ENCODE measurements at places on chromosomes 7 and 10. TPM values are rescaled to one million over a fixed set of nuclear protein-coding genes. Genes with fewer than 3 reads are reported as not detected.

ITIH5 gene
- not detected for total RNA-seq

PVRIG gene
- 71.8 TPM for total RNA-seq

DNA sequence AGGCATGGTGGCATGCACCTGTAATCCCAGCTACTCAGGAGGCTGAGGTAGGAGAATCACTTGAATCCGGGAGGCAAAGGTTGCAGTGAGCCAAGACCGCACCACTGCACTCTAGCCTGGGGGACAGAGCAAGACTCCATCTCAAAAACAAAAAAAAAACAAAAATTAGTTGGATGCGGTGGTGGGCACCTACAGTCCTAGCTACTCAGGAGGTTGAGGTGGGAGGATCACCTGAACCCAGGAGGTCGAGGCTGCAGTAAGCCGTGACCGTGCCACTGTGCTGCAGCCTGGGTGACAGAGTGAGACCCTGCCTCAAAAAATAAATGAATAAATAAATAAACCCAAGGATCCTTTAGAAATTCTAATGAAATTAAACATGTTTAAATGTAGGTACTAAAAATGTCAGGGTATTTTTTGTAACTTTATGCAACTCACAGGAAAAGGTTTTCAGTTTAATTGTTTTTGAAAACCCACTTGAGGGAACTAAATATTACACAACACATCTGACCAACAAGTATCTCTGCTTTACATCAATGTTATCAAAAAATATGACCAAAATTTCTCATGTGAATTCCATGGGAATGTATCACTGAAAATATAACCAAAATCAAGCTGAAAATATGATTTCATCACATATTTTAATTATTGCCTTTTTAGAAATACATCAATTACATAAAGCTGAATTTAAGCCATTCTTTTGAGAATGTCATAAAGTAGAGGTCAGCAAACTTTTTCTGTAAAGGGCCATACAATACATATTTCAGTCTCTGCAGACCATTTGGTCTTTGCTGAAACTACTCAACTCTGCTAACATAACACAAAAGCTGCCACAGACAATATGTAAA is 23.9 kb downstream of the UPF2 start:
- H3K4me1 ChIP-seq, result peaks cover 16% of the 10 kb centered on the region
- no peak for DNase-seq
- H3K27me3 ChIP-seq, result no peaks in the 10 kb centered on the region
- H3K36me3 ChIP-seq, result peaks cover 35% of the 10 kb centered on the region

GRCh38 chr7:102836191-102836919 is 76.4 kb upstream of the LRRC17 start:
- no peaks in the 10 kb centered on the region for H3K27me3 ChIP-seq
- H3K4me3 ChIP-seq, result no peak overlapping the region
- no peak for DNase-seq
- peaks cover 12% of the 10 kb centered on the region for H3K36me3 ChIP-seq

GRCh38 chr10:124289851-124290795 is 128.6 kb downstream of the OAT start:
- H3K36me3 ChIP-seq, result no peaks in the 10 kb centered on the region
- no peak overlapping the region for H3K4me3 ChIP-seq
- peaks cover 2% of the 10 kb centered on the region for H3K4me1 ChIP-seq
- no peaks in the 10 kb centered on the region for H3K27me3 ChIP-seq

- peak; percentile 80 for DNase-seq
- peaks cover 8% of the 10 kb centered on the region for H3K36me3 ChIP-seq
- H3K27ac ChIP-seq, result peak overlapping the region; percentile 94
Measured at GRCh38 chr7:140209866-140210609, 33.3 kb upstream of the KDM7A start.

DNA sequence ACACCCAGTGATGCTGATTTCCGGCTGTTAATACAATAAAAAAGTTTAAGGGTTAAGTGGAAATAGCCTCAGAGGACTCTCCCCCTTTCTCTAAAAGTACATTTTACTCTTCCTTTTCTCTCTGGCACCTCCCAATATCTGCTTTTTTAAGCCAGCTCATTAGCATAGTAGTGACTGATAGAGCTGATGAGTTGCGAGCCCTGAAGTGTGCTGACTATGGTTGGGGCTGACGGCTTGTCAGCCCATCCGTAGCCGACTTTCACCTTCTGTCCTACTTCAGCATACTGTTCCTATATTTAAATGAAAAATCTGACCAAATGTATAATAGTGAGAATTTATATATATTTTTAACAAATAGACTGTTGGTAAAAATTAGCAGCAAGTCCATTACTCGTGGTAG is 80.0 kb downstream of the SHH start:
- no peaks in the 10 kb centered on the region for H3K27me3 ChIP-seq
- no peak overlapping the region for H3K4me3 ChIP-seq
- H3K4me1 ChIP-seq, result peaks cover 18% of the 10 kb centered on the region
- H3K36me3 ChIP-seq, result peaks cover 43% of the 10 kb centered on the region
- DNase-seq, result no peak
- no peak overlapping the region for H3K27ac ChIP-seq

DNA sequence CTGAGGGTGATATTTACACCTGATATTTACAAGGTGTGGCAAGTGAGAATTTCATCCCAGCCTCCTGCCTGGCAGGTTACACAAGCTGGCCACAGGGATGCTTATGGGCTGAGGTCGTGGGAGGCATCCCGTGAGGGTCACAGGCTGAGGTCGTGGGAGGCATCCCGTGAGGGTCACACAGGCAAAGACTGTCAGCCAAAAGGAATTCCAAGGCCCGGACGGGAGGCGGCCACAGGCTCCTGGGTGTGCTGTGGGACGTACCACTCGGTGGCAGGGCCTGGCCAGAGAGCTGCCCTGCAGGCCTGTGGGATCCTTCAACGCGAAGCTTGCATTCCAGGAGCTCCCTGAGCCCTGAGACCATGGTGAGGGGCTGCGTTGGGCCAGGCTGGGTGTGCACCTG is 460.6 kb downstream of the DNAJB6 start:
- H3K27me3 ChIP-seq, result no peaks in the 10 kb centered on the region
- no peak overlapping the region for H3K4me3 ChIP-seq
- H3K4me1 ChIP-seq, result no peaks in the 10 kb centered on the region
- no peaks in the 10 kb centered on the region for H3K36me3 ChIP-seq
- DNase-seq, result no peak

DNA sequence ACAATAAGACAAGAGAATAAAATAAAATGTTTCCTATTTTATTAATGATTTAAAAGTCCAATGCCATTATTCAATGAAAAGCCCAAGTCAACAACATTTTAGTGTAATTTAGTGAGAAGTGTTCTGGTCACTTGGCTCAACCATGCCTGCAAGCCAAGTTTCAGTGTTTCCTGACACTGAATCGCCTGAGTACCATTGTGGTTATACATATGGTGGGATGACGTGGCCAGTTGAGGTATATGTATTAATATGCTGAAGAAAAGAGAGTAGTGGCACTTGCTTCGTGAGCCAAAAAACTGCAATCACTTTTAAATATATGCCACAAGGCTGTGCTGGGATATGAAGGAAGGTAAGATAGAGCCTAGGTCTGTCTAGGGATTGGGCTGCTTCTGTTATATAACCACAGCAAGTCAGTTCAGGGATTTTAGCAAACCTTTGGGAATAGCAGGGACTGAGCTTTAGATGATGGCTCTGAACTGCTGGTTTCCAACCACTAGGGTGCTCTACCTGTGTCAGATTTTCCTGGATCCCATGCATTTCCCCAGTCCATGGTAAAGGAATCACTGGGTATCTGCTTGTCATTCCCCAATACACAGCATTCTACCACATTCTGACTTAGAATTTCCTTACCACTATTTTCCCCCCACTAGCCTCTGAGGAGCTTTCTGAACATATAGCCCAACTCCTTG is 214.0 kb upstream of the PRPS1L1 start:
- DNase-seq, result no peak
- H3K4me1 ChIP-seq, result no peaks in the 10 kb centered on the region
- no peaks in the 10 kb centered on the region for H3K36me3 ChIP-seq
- H3K27ac ChIP-seq, result no peak overlapping the region
- no peaks in the 10 kb centered on the region for H3K27me3 ChIP-seq

DNA sequence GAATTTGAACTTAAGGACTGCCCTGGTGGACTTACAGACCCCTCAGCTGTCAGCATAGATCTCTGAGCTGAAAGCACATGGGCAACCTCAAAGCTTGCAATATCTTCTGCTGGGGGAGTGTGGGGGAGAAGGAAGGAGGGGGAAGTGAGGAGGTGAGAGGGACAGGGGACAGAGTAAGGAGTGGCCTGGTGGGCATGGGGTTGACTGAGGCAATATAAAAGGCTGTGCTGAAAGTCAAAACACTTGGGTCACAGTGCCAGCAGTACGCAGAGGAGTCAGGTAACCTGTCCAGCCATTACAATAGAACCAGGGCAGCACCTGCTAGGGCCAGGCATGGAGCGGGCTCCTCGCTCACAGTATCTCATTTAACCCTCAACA is 43.2 kb downstream of the PPP1R3C start:
- no peaks in the 10 kb centered on the region for H3K36me3 ChIP-seq
- H3K27ac ChIP-seq, result no peak overlapping the region
- H3K4me1 ChIP-seq, result no peaks in the 10 kb centered on the region
- peaks cover 28% of the 10 kb centered on the region for H3K27me3 ChIP-seq
- DNase-seq, result no peak
- no peak overlapping the region for H3K4me3 ChIP-seq

- no peaks in the 10 kb centered on the region for H3K4me1 ChIP-seq
- H3K27ac ChIP-seq, result no peak overlapping the region
- no peak for DNase-seq
- no peaks in the 10 kb centered on the region for H3K27me3 ChIP-seq
Measured at GRCh38 chr7:147279514-147279913, 1162.9 kb downstream of the CNTNAP2 start.

- H3K27ac ChIP-seq, result peak overlapping the region; percentile 90
- peaks cover 41% of the 10 kb centered on the region for H3K36me3 ChIP-seq
- no peak overlapping the region for H3K4me3 ChIP-seq
- peaks cover 78% of the 10 kb centered on the region for H3K4me1 ChIP-seq
Measured at GRCh38 chr10:114498413-114499111, 94.3 kb upstream of the AFAP1L2 start.

GRCh38 chr10:61978965-61979364 is 77.5 kb downstream of the ARID5B start:
- no peak for DNase-seq
- peaks cover 35% of the 10 kb centered on the region for H3K4me1 ChIP-seq
- no peaks in the 10 kb centered on the region for H3K27me3 ChIP-seq
- no peak overlapping the region for H3K27ac ChIP-seq
- H3K36me3 ChIP-seq, result peaks cover 75% of the 10 kb centered on the region

CYP2C9 gene
- total RNA-seq, result not detected

DNA sequence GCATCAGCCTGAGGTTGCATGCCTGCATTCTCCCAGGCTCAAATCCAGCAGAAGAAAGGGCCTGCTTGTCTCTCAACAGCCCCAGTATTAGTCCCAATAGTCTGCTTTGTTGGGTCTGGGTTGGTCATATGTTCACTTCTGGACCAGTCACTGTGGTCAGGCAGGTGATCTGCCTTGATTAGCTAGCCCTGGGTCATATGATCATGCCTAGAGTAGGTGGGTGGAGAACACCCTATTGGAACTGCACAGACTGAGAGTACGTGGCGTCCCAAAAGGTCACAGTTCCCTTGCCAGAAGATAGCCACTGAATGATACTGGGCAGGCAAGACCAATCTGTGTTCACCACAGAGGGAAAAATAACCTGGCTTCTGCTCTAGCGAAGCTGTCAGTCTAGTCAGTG is 80.1 kb downstream of the SH2D4B start:
- DNase-seq, result no peak
- no peaks in the 10 kb centered on the region for H3K4me1 ChIP-seq
- no peaks in the 10 kb centered on the region for H3K36me3 ChIP-seq
- H3K27me3 ChIP-seq, result peaks cover 1% of the 10 kb centered on the region

SLC35B4 gene
- 12.6 TPM for total RNA-seq

TLL2 gene
- total RNA-seq, result not detected

DNA sequence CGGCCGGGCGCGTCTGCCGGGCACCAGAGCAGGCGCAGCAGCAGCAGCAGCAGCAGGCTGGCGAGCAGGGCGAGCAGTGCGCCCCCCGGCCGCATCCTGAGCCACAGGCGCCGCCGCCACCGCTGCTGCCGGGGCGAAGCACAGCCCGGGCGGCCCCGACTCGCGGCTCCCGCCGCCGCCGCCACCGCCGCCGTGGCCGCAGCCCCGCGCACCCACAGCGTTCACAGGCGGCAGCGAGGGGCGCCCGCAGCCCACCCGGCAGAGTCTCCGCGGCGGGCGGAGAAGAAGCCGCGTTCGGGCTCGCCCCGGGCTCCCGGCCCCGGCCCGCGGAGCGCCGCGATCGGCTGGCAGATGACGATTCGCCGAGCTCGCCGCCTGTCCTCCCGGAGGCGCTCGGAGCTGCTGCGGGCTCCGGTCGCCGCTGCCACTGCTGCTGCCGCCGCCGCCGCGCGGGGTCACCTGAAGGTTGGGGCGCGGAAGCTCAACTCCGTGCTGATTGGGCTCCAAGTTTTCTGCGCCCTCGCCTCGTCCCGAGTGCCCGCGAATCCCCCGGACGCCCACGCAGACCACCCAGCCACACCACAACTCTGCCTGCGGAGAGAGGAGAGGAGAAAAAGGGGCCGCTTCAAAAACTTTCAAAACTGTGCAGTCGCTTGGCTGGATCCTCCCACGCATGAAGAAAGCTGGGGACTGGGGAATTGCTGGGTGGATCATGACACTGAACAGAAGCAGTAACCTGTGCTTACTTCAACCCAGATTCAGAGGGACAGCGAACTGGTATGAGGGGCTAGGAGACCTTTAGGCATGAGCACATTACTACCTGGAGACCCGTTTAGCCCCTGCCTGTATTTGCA is at the start of gene ST8SIA6:
TSS of gene ST8SIA6 (minus strand) at position 435 of the 854 bp plus-strand sequence. CDS start at position 95, 340 bp downstream.
- peaks cover 21% of the 10 kb centered on the region for H3K4me1 ChIP-seq
- peak within 1 kb of the TSS; percentile 88 for H3K4me3 ChIP-seq
- peak within 1 kb of the TSS; percentile 69 for H3K27ac ChIP-seq
- peak; percentile 66 for DNase-seq
- H3K27me3 ChIP-seq, result peaks cover 31% of the 10 kb centered on the region

DNA sequence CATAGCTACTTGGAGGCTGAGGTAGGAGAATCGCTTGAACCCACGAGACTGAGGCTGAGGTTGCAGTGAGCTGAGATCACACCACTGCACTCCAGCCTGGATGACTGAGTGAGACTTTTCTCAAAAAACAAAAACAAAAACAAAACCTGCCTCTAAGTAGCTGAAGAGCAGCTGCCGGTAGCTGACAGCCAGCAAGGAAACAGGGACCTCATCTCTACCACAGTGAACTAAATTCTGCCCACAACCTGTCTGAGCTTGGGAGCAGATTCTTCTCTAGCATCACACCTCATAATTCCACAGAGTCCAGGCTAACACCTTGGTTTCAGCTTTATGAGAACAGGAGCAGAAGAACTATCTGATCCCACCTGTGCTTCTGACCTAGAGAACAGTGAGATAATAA is 246.2 kb downstream of the KCND2 start:
- no peak for DNase-seq
- no peaks in the 10 kb centered on the region for H3K27me3 ChIP-seq
- H3K27ac ChIP-seq, result no peak overlapping the region
- no peaks in the 10 kb centered on the region for H3K4me1 ChIP-seq
- H3K36me3 ChIP-seq, result no peaks in the 10 kb centered on the region

GRCh38 chr10:6065835-6066234 is 3.7 kb upstream of the IL2RA start:
- H3K36me3 ChIP-seq, result peaks cover 26% of the 10 kb centered on the region
- peaks cover 82% of the 10 kb centered on the region for H3K4me1 ChIP-seq

Data from activated CD4-positive, alpha-beta memory T cell treated with anti-CD3 and anti-CD28 coated beads, Interleukin-2, amount 10 ng/mL, durations not matched to agents 7 days and 5 days (primary cell).